ENCODE measurements at places on chromosomes 7 and 10. TPM values are rescaled to one million over a fixed set of nuclear protein-coding genes. Genes with fewer than 3 reads are reported as not detected.

GRCh38 chr7:129244220-129244619, 19.4 kb downstream of the AHCYL2 start:
- DNase-seq: no peak

- DNase-seq: no peak
These were observed 13.7 kb upstream of the INMT start for GRCh38 chr7:30738026-30738915.

GRCh38 chr7:43938892-43939482, 12.8 kb downstream of the UBE2D4 start:
- no peak for DNase-seq

DNA sequence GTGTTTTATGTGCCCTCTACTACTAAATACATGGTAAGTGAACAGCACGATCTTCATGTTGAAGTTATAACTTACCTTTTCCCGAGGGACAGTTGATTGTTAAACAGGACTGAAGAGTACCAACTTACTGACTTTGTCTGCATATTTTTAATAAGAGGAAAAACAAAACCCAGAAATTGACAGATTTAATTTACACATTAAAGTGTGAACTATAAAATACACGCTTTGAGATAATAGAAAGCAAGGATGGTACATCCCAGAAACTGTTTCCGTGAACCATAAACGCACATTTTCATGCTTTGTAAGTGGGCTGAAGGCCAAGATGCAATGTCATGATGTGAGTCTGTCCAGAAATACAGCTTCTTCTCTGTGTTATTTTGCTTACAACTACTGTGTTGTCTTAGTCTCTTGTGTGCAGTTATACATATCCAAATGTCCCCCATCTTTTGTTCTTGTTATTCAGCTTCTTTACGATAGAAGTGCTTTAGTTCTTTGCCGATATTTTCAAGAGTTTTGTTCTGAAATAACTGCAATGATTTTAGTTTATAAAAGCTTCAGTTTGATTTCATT, 190.1 kb downstream of the MLLT10 start:
- no peak for DNase-seq

CASP2 gene
- total RNA-seq: 13.6 TPM

CLIP2 gene
- total RNA-seq: 28.1 TPM

C10orf95 gene
- total RNA-seq: 7.7 TPM

TFR2 gene
- total RNA-seq: 13.5 TPM
